Right atrium auricular region (tissue), 2 donors: ENCODE measurements at places on chromosomes 13 and 19. TPM values are rescaled to one million over a fixed set of nuclear protein-coding genes. Genes with fewer than 3 reads are reported as not detected.

DNA sequence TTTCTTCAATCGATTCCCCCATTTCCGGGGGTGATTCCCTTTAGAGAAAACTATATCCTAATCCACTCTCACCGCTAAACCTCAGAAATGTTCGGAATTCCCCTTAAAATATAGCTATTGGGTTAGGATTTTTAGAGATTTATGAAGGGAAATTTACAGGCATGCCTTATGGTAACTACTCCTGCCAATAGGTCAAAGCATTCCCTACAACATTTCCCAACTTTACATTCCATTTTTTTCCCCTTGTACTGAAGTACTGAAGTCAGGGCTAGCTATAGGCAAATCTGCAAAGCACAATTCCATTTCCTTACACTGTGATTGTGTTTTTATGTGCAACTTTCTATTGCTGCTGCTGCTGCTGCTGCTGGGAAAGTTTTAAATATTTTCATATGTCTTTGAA lies 2.1 kb downstream of the EDNRB start:
- DNase-seq: no peak

DNA sequence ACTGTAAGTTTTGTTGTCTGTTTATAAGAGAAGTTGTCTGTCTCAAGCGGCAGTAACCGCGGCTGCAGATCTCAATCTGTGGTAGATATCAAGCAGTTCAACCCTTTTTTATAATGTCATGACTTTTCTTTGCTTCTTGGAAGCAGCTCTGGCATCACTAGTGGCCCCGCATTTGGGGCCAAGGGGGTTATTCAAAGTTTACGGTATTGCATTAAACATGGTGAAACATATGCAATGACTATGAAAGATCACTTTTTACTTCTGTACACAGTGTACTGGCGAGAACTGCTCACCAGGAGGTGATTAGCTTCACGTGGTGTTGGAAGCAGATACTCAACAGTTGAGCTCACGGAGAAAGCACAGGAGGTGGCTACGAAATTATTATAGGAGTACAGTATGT lies 4.6 kb upstream of the FFAR3 start:
- no peak for DNase-seq

DNA sequence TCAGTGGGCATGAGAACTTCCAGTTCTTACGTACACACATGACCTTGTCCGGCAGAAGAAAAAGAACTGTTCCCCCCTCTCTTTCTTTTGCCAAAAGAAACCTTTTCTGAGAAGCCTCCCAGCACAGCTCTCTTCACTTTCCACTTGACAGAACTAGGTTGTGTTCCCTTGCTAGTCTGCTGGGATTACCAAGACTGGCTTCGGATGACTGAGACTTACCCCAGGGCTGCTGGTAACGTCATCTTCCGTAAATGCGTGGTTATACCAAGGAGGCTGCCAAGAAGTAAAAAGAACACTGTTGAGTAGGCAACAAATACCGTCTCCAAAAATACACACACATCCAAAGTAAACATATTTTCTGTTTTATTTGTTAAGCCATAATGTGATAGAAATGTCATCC lies 908.2 kb downstream of the EFNB2 start:
- no peak for DNase-seq

DNA sequence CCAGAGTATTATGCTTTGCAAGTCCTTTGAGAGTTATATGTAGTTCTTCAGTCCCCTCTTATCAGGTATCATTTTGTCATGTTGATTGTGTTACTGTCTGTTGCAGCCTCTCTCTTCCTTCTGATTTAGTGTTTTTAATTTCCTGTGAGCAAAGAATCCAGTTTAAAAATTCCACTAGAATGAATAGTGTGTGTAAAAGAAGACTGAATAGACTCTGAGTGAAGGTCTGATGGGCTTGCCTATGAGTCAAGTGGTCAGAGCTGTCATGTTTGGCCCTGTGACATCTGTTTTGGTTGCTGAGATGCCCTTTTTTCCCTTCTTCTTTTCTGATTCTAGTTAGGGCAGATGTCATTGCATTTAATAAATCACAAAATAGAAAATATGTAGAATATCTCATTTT lies 23.3 kb upstream of the KCTD4 start:
- DNase-seq: no peak

DNA sequence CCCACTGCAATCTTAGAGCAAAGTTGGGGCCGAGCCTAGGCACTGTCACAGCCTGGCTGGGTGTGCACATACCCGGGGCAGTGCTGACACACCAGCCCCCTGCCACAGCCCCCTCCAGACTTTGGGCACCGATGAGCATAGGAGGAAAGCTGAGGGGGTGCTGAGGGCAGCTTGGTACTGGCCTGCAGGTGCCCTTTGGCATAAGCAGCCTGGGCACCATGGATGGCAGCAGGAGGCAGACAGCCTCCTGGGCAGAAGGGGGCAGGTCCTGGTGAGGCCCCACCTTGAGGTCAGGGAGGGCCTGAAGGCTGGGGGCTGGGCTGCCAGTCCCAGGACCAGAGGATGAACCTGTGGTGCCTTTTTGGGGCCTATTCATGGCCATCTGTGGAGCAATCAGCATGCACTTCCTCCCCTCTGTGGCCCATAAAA lies 8.2 kb downstream of the IGFL4 start:
- peak; percentile 1 for DNase-seq

GJA3 gene
- total RNA-seq: 8.5 TPM

SLC10A2 gene
- not detected for total RNA-seq
